ENCODE measurements at places on chromosomes 3 and 15.

DNA sequence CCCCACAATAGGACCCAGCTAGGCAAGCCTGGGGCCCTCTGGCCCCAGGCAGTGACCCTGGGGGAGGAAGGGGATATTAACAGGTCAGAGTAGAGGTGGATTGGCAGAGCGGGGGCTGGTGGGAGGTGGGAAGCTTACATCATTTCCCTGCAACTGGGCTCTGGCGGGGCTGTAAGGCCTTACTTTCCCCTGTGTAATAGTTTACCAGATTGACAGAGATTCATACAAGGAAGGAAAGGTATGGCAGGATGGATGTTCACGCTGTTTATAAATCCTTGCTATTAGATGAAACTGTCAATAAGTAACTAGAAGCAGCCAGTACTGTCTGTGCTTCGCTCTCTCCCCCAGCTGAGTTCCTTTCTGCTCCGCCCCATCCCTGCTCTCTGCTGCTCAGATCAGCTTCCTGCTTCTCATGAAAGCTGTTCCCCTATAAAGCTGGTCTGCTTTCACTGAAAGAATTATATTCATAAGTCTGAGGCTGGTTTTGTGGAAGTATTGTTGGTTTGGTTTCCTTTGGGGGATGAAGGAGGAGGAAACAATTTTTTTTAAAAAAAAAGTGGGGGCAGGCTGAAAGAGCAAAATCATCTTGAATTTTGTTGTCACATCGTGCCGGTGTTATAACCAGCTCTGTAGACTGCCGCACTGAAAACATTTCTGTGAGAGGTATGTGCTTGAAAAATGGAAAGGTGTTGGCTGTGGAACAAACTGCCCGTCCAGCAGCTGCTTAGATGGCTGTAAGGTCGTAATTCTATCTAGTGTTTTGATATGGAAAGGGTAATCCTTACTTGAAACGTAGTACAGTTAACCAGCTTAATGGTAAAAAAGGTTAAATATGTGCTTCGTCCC is 76.4 kb downstream of the BBX start:
- DNase-seq = no peak

DNA sequence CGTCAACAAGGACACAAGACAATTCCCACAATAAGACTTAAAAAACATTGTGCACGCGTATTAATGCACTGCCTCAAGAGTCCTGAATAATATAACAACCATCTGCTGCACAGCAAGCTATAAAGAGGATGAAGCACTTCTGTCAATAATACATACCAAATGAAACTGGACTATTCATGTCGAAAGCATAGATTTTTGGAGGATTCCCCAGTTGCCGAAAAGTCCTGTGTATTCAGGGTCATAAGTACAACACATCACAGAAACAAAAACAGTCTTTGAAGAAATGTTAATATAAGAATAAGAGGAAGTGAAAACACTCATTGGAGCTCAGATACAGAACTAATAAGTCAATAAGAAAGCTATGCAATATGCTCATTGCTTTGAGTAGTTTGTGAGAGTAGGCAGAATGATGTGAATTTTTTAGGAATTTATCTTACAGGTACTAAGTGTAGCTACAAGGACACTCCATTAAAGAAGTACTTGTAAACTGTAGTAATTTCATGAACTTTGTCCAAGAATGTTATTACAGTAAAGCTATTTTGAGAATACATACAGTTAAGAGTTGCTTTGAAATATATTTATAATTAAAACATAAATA is 31.6 kb downstream of the CBLB start:
- DNase-seq = no peak

DNA sequence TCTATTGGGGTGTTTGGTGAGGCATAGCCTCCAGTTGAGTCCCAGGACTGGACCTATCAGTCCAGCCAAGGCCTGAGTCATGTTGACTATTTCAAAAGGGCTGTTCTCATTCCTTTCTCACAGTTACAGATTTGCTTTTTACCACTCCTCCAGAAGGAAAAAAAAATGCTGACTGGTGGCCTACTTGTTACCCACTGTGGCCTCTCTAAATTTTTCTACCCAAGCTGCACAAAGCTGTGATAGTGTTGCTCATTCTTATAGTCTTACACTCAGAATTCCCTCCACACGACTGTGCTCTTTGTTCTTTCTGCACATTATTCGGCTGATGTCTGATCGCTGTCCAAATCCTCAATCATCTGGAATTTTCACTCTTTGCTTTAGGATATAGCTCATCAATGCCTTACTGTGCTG is 1142.2 kb downstream of the IGSF11 start:
- no peak for DNase-seq

GRCh38 chr3:45881078-45882022 is 5.0 kb upstream of the CCR9 start:
- no peak for DNase-seq

DNA sequence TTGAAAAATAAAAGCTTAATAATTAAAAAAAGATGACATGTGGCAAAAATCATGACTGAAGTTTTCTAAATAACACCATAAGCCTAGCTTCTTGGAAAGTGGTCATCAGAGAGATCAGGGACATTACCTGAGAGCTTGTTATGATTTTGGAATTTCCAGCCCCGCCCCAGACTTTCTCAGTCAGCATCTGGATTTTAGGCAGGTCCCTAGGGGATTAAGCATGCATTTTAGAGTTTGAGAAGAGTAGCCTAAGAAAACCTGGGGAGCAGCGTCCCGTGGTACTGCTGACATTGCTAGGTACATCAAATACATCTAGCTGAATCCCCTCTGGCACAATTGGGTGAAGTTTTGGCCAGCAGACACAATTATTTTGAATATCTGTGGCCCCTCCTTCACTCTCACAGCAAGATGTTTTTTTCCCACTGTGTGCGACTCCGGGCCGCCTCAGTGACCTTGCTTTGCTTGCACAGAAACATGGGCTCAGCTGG is 58.7 kb upstream of the MEF2A start:
- DNase-seq = no peak

DNA sequence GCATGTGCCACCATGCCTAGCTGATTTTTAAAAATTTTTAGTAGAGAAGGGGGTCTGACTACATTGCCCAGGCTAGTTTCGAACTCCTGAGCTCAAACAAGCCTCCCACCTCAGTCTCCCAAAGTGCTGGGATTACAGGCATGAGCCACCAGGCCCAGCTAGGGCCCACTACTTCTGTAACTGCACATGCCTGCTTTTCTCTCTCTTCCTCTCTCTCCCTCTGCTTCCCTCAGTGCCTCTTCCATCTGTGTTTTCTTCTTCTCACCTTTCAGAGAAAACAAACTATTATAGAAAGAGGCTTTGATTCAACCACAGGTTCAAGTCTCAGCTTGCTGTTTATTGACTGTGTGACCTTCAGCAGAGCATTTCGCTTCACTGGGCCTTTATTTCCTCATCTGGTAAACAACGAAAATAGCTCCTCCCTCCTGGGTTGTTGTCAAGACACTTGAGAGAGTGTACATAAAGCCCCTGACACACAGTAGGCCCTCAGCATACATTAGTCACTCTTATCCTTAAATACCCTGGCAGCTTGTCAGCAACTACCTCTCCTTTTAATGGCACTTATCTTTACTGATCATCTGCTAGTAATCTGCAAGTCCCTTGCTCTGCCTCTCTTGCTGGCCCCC is 10.2 kb downstream of the TADA3 start:
- DNase-seq = no peak

GRCh38 chr15:60392986-60393790 is 4.6 kb downstream of the ANXA2 start:
- no peak for DNase-seq
